Stimulated activated CD4-positive, alpha-beta T cell treated with anti-CD3 and anti-CD28 coated beads, Interleukin-12 subunit alpha, Interleukin-12 subunit beta, amount 100 ng/mL, for 24 hours (primary cell): ENCODE measurements at places on chromosomes 6 and 20.

- no peak for DNase-seq
These were observed 79.6 kb downstream of the CEP57L1 start for GRCh38 chr6:109174916-109175315.

GRCh38 chr20:46905364-46906125 is 10.9 kb downstream of the EYA2 start:
- no peak for DNase-seq

DNA sequence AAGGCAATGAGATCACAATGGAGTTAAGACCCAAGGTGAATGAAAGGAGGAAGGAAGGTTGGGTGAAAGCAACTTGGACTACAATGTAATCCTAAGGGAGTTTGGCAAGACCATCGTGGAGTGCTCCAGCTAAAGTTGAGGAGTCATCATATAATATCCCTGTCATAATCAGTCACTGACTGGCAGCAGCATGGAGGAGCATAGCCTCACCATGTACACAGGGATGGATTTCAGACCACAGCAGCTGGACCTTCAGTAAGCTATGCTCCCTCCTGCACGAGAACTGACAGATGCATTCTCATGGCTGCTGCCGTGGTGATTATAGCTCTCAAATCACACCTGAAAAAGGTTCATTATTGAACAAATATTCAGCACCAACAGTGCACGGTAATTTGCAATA is 43.0 kb downstream of the GOPC start:
- DNase-seq, result no peak

DNA sequence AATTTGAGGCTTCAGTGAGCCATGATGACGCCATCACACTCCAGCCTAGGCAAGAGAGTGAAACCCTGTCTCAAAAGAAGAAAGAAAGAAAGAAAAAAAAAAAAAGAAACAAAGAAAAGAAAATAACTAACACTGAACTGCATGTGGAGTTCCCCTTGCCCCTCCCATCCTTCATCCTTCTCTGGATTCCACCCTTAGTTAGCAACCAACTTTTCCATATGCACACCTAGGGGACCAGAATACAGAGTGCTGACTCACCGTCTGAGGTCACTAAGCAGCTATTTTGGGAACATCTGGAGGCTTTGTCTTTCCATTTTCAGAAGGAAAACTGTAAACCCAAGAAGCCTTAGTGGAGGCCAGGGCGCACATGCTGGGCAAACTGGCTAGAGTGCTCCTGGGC is 257.4 kb downstream of the MAFB start:
- DNase-seq, result no peak

DNA sequence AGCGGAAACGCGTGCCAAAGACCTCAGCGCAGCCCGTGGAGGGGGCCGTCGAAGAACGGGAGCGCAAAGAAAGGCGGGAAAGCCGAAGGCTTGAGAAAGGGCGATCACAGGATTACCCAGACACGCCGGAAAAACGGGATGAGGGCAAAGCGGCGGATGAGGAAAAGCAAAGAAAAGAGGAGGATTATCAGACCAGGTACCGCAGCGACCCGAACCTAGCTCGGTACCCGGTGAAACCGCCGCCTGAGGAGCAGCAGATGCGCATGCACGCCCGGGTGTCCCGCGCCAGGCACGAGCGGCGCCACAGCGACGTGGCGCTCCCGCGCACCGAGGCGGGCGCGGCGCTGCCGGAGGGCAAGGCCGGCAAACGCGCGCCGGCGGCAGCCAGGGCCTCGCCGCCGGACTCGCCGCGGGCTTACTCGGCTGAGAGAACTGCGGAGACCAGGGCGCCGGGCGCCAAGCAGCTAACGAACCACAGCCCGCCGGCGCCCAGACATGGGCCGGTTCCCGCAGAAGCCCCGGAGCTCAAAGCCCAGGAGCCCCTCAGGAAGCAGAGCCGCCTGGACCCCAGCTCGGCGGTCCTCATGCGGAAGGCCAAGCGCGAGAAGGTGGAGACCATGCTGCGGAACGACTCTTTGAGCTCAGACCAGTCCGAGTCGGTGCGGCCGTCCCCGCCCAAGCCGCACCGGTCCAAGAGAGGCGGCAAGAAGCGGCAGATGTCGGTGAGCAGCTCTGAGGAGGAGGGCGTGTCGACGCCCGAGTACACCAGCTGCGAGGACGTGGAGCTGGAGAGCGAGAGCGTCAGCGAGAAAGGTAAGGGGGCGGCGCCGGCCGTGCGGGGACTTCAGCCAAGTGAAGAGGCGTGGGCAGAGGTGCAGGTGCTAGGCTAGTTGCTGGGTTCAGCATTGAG is 296.2 kb downstream of the RIMS1 start:
- no peak for DNase-seq

- DNase-seq, result no peak
These were observed 34.0 kb upstream of the FAM83C start for GRCh38 chr20:35326021-35326739.

DNA sequence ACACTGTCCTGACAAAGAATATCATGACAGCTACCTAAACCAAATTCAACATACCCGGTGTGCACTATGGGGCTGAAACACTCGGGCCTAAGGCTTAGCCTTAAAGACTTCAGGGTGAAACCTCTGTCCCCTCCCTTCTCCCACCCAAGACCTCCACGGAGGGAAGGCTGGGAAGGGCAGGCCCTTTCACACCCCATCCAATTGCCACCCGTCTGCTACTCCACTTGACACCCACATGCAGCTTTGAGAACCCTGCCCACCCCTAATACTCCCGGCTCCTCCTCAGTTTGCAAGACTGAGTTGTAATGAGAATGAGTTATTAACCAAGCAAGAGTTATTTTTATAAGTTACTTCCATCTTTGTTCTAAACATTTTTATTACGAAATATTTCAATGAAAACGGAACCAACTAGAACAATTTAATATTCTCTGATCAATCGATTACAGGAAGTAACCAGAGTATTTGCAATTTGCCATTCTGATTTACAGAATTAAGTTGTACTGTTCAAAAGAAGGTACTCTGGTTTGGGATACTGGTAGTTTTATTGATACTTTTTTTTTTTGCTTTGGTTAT is 3.7 kb downstream of the TAF4 start:
- no peak for DNase-seq

DNA sequence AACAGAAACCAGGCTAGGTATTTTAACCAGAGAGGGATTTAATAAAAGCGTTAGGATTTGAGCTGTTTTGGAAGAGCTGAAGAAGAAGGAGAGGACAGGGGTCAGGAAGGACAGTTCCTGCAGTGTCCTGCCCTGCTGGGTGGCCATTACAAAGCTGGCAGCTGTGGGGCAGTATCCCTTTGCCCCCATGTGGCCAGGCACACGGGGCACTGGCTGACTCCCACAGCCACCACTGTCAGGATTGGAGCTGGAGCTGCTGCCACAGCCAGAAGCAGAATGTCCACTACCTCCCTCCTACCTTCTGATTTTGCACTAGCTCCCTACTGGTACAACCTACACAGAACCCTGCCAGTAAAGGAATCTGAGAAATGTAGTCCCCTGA is 46.5 kb downstream of the SLC22A3 start:
- DNase-seq, result no peak
